ENCODE measurements at places on chromosomes 1 and 21.

GRCh38 chr21:44686843-44687561 is 5.0 kb upstream of the KRTAP12-1 start:
- no peak for DNase-seq

DNA sequence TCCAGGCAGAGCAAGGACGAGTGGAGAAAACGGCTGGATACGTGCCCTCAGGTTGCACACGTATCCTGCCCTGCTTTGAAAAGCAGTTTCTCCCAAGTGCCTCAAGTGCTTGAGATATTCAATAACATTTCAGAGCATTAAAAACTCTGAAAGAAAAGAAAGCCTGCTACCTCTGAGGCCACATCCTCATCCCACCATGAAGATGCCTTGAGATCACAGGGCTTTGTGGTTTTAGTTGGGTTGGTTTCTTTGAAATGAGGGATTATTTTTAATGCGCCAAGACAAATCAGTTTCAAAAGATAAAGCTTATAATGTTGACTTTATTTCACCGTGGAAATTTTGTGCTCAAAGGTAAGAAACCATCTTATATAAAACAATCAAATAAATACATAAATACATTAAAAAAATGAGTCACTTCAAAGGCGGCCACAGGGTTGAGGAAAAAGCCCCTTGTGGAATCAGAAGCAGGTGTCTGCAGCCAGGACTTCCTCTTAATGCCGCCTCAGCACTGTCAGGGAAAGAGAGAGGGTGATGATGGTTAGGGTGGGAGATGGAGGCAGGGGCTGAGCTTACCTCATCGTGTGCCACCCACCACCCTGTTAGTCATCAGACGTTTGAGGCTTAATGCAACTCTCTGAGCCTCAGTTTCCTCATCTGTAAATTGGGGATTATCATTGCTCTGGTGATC is 1.4 kb downstream of the NPPB start:
- DNase-seq = peak; percentile 41

GRCh38 chr1:182565537-182565936 is 23.5 kb downstream of the RNASEL start:
- no peak for DNase-seq

DNA sequence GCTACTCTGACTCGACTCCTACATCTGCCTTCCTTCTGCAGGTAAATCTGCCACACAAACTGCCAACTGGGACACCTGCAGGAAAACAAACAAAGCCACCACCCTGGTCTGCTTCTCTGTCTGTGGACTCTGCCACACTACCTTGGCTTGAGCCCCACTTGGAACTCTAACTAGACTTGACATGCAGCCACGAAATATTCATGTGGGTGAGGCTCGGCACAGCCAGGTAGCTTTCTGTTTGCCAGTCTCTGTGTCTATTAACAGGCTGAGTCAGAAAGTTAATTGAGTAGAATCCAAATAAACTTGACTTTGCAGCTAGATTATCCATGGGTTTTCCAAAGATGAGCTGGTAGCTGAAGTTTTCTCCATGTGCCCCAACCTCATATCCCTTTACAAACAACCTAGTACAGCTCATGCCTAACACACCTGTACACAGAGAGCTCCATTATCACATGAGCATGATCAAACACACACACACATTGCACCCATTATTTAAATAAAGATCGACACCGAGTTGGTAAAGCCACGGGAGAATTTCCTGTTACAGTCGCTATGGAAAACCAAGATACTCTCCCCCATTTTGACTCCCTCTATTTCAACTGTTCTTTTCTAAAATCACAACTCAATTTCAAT is 808 bp downstream of the C1orf116 start:
- DNase-seq = no peak

- no peak for DNase-seq
Measured at GRCh38 chr21:16040601-16041000, 310.8 kb downstream of the USP25 start.

- DNase-seq = no peak
Measured at GRCh38 chr21:45865106-45865835, 116.3 kb upstream of the COL6A1 start.

DNA sequence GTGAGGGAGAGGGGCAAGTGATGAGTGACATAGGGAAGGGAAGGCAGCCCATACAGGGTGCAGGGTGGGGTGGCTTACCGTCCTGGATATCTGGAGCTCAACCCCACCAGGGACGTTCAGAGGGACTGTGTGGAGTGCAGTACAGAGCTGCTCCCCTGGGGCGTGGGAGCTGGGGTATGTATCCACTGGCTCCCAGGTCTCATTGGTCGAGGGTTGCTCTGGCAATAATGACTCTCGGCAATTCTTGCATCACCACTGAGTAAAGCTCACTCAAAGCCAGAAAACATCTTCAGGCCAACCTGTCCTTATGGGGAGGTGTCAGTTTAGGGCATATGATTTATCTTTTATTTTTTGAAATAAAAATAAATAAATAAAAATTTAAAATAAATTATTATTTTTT is 43.2 kb upstream of the RUNX3 start:
- no peak for DNase-seq

DNA sequence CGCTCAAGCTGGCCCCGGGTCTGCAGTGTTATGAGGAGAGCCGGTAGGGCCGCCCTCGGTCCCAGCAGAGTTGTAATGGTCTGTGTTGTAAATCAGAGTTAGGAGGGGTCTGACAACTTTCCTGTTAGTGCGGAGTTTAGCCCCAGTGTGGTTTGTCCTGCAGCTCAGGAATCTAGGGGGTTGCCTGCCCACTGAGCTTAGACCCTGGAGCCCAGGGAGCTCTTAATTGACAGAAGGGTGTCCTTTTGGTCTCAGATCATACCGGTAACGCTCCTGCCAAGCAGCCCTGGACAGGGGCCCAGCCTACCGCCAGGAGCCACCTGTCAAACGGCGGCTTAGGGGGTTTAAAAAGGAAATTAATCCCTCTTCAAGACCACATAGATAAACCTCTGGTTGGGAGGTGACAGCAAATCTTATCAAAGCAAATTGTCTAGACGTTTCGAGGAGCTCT is 164.4 kb downstream of the DYRK1A start:
- DNase-seq = no peak

GRCh38 chr1:167219194-167219593 is 1.5 kb upstream of the POU2F1 start:
- peak; percentile 9 for DNase-seq

DNA sequence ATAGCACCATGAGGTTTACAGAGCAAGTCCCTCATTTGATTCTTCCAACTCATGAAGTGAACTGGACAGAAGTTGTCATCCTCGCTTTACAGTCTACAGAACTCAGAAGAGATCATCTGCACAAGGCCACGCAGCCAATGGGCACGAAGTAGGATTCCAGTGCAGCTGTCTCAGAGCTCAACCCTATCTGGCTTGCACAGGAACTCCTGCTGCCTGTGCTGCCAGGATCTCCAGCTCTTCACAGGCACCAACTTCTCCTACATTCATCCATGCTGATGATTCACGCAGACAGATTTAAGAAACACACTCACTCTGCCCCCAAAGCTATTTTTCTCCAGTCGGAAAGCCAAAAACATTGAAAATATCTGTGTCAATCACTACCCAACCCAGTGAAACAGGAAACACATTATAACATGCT is 157.0 kb downstream of the RERE start:
- no peak for DNase-seq

DNA sequence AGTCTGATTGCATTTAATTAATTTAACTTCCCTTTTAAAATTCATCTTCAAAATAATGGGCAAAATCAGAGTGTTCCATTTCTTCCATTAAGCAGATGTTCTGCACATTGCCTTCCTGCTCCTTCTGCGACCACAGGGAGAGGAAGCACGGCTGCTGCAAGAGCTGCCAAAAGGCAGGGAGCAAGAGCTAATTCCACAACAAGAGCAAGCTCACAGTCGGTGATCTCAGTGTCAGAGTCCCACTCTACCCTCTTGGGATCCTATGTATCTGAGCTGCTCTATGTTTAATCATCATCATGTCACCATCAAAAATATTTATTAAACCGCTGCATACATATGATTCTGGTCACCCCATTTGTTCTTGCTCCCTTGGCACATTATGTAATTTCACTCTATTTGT is 255.3 kb upstream of the CAMK1G start:
- no peak for DNase-seq

DNA sequence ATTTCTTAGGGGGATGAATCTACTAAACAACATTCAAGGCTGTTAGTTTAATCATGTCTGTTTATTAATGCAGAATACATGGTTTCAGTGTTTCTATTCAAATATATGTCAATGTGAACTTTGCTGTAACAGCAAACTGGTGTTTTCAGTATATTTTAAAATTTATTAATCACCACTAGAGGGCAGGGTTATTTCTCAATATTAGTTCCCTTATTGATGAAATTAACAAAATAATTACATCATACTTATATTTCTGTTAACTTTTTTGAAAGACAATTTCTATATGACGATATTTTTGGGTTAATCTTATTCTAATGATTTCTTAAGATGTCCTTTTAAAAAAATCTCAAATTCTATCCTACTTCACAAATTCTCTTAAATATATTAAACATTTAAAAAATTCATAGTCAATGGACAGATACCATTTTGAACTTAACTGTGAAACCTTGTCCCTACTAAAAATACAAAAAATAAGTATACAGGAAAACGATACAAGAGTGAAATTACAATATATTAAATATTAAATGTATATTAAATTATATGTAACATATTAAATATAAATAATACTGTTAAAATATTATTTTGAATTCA is 1034.1 kb upstream of the PRMT6 start:
- DNase-seq = no peak

DNA sequence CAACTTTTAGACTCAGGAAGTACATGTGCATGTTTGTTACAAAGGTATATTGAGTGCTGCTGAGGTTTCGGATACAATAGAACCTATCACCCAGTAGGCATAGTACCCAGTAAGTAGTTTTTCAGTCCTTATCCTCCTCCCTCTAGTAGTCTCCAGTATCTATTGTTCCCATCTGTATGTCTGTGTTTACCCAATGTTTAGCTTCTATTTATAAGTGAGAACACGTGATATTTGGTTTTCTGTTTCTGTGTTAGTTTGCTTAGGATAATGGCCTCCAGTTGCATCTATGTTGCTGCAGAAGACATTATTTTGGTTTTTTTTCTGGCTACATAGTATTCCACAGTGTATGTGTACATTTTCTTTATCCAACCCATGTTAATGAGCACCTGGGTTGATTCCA is 47.2 kb upstream of the TSNAX start:
- no peak for DNase-seq

DNA sequence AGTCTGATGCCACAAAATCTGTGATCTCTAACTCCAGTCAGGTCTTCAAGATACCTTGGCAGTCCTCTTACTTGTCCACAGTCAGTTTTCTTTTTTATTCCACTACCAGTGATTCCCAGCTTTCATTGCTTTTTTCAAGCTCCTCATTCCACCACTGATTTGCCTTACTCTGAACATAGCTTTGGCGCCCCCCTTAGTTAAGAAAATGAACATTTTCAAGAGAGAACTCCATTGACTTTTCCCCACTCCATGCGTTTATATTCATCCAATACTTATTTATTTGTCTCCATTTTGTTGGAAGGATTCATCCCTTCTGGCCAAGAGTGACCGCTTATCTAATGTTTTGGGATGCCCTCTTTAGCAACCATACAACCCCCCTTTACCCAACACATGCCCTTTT is 33.9 kb upstream of the IPO9 start:
- DNase-seq = no peak

DNA sequence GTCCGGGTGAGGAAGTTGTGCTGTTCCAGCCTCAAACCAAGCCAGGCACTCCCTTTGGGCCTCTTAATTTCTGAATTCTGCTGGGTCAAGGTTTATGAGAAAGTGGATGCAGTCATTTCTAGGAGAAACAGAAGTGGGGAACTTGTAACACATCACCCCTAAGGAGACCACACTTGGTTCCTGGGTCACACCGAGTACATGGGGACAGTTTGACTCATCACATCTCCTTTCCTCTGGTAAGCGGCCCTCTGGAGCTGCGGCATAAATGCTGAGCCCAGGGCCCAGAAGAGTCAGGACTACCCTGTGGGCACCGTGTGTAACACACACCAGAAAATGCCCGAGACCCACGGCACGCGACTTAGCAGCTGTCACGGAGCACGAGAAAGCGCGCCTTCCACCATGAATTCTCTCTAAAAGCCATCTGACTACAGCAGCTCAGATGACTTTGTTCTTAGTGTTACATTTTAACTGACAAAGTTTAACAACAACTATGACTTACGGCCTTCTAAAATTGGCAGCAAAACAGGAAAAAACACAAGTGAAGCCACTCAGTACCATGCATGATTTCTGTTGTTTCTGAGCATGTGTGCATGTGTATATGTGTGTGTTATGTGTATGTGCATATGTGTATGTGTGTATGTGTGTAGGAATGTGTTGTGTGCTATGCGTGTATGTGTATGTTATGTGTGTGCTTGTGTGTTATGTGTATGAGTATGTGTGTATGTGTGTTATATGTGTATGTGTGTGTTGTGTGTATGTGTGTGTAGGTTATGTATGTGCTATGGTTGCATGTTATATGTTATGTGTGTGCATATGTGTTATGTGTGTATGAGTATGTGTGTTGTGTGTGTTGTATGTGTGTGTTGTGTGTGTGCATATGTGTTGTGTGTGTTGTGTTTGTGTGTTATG is 50.8 kb downstream of the TOMM20 start:
- DNase-seq = no peak

DNA sequence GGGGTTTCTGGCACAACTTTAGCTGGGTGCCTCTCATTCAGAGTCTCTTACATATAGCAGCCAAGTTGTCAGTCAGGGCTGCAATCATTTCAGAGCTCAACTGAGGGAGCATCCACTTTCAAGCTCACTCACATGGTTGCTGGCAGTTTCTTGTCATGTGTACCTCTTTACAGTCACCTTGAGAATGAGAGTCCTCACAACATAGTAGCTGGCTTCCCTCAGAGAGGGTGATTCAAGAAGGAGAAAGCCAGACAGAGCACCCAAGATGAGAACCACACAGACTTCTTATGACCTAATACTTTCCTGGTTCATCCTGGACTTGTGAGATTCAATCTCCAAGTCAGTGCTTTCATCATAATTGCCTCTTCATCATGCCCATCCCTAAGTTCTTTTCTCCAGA is 57.2 kb downstream of the DPT start:
- no peak for DNase-seq

- DNase-seq = no peak
Measured at GRCh38 chr1:202107321-202107761, 15.4 kb upstream of the GPR37L1 start.

GRCh38 chr1:76892675-76893074 is 25.4 kb downstream of the ST6GALNAC5 start:
- no peak for DNase-seq

- no peak for DNase-seq
Measured at GRCh38 chr21:36092681-36093080, 22.9 kb downstream of the CBR1 start.

- no peak for DNase-seq
Measured at GRCh38 chr1:19828546-19828945, 13.5 kb upstream of the RNF186 start.

DNA sequence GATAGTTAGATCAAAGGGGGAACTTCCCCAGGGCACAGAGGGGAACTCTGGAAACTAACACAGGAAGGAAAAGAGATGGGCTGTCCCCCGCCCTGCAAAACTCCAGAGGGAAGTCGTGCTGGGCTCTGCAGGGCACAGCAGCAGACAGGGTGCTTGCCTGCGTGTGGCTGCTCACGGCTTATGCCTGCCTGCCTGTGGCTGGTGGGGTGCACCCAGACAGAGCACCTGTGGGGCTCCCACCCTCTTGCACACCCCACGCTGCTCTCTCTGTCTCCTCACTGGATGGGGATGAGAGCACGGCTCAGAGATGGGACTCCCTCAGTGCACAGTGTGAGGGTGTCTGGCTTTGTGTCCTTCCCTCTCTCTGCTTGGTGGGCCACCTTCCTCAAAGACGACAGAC is 13.5 kb upstream of the ETV3L start:
- no peak for DNase-seq
